Stimulated activated CD8-positive, alpha-beta memory T cell treated with anti-CD3 and anti-CD28 coated beads, Interleukin-15, amount 100 ng/mL, for 1 hour (primary cell): ENCODE measurements at places on chromosomes 12 and 14.
A peak's percentile ranks its signal among the peaks of the same experiment; 100 is the strongest.

DNA sequence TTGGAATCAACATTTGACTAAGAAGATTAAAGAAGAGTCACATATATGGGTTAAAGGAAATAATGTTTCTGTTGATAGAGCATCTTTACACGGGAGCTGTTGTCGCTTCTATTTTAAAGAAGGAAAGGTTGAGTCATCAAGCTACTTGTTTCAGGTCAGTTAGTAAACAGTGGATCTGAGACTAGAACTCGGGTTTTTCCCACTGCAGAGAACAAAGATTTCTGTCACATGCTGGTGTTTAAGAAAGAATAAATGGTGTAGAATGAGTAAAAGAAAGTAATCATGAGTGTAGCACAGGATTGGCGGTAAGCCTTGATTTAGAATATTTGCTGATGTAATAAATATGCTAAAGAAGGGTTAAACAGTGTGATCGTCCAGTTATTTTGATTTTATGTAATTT is 455.5 kb downstream of the AEBP2 start:
- no peak for DNase-seq

DNA sequence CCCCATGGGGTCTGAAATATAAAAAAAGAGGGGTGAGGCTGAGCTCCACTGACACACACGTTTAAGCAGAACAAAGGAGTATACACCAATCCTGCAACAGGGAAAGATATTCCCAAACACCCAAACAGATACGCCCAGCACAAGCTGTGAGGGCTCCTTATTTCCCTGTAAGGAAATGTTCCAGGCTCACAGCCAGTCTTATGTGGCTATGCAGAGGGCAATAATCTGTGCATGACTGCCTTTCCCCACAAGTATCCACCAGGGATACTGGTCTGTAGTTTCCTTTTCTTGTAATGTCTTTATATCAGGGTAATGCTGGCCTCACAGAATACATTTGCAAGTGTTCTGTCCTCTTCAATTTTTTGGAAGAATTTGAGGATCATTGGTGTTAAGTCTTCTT is 141.7 kb upstream of the DAAM1 start:
- no peak for DNase-seq

- no peak for DNase-seq
Measured at GRCh38 chr12:108043286-108043685, 85.8 kb upstream of the WSCD2 start.

DNA sequence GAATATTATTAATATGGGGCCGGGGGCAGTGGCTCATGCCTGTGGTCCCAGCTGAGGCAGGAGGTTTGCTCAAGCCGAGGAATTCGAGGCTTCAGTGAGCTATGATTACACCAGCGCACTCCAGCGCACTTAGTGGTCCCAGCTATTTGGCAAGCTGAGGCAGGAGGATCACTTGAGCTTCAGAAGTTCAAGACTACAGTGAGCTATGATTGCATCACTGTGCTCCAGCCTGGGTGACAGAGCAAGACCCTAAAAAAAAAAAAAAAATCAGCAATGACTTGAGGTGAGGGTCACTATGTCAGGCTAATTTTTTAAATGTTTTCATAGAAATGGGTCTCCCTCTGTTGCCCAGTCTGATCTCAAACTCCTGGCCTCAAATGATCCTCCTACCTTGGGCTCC is 243.4 kb downstream of the RBM19 start:
- DNase-seq, result no peak

GRCh38 chr12:45429831-45430230 is 213.9 kb downstream of the ANO6 start:
- DNase-seq, result no peak

DNA sequence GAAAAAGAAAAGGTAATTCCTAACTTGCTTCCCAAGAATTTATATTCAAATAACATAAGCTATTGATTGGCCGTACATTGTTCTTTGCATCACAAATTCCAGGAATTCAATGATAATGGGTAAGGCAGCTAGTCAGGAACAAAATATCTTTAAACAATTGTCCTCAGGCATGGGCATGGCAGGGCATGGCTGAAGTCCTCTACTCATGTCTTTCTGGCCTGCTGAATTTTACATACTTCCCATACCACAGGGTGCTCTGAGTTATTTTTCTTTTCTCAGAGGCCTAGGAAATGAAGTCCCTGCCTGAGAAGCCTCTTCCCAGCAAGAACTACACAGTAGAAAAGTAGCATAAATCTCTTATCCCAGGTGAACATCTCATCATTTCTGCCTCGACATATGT is 15.1 kb upstream of the DRAM1 start:
- DNase-seq, result no peak

GRCh38 chr12:121038861-121039668 is at the start of gene OASL:
TSS of gene OASL (minus strand) at chr12:121039246. CDS start at chr12:121038971, 275 bp downstream.
- peak; percentile 45 for DNase-seq

GRCh38 chr12:81998761-81999378 is 239.7 kb upstream of the PPFIA2 start:
- DNase-seq, result no peak

DNA sequence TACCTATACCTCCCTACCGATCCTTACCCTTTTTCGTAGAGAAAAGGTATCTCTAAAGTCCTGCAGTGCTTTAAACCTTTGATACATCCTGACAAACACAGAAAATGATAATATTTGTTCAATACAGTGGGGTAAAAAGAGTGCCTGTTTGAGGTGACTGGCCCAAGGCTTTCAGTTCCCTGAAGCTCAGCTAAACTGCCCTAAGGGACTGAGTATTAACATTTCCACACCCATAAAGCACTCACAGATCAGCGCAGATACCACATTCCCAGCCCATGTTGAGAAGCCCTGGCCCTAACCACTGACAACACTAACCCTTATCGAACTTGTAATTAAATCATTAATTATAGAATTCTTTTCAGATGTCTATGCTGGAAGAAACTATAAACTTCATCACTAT is 108.7 kb downstream of the DIP2B start:
- no peak for DNase-seq
